ENCODE measurements at places on chromosomes 6 and 20.

GRCh38 chr6:148272597-148272996 lies 70.0 kb upstream of the SASH1 start:
- no peak for DNase-seq

DNA sequence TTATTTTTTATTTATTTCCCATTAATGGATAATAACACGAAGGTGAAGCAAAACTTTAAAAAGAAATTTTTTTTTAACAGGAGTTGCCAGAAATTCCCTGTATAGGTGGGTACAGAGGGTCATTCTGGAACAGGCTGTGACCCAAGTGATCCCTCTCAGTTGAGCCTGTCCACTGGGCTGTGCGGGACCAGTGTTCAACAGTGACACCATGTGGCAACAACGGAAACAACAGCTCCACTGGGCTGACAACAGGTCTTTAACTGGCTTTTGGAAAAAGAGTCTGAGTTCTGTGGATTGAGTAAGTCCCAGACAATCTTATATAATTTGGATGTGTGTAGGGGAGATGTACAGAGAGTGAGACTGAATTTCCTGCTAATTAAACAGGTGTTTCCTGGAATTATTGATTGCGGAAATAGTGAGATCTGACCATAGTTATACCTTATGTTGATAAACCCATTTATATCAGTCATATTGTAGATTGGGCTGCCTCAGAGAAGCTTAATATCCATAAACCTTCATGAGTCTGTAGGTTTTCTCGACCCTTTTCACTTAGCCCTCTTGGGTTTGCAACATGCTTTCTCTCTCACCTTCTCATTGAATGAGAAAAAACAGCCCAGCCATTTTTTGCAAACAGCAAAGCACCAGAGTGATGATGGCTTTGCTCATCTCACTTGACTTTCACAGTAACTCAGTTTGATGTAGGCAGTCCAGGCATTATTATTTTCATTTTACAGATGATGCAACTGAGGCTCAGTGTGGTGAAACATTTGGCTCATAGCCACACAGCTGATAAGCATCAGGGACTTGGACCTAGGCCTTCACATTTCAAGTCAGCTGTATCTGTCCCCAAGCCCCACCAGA lies 17.5 kb downstream of the KIAA1755 start:
- DNase-seq, result peak; percentile 34

- no peak for DNase-seq
These were observed 5.4 kb upstream of the TCF15 start for GRCh38 chr20:615514-615913.

DNA sequence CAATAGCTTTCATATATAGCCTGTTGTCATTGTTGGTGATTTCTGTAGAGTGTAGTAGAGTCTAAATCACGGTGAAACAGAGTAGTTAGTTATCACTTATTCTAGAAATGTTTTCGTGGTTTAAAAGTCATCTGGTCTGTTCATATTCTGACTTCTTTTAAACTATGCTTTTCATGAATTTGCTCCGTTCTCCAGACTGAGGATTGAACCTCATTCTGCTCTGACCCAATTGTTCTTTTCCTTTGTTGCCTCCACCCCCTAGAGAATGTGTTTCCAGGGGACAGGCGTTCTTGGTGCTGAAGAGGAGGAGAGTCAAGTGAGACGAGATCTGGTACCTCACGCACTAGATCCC lies 748 bp upstream of the ZNF292 start:
- no peak for DNase-seq

GRCh38 chr6:69758214-69758613 lies 38.6 kb downstream of the LMBRD1 start:
- no peak for DNase-seq

DNA sequence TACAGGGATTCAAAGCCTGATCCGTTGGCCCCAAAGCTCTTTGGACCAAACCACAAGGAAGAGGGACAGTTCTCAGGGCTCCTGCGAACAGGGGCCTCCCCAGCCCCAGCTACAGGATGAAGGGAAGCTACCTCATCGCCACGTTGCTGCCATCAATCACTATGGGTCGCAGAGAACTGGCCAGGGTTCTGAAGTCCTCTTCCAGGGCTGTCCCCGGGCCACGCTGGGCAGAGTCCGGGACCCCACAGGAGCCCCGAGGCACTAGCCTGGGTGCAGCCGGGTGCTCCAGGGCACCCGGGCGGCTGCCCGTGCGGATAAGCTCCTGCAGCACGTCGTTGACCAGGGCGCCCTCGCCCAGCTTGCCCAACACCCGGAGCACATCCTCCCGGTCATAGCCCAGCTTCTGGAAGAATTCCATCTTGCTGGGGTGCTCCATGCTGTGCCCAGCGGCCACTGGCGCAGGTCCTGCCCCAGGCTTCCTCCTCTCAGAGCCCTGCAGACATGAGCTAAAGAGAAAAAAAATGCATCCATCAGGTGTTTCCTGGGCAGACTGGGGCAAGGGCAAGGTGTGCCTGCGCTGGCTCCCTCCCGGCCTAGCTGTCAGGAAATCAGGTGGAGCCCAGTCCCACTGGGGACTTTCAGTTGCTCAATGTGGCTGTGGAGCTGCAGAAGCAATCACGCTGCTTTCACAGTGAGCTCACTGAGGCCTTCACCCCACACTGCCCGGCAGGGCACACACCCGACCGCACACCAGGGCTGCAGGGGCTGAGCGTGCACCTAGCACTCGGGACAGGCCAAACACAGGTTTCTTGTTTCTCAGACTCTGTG lies 10.5 kb downstream of the ZC3H12D start:
- no peak for DNase-seq

DNA sequence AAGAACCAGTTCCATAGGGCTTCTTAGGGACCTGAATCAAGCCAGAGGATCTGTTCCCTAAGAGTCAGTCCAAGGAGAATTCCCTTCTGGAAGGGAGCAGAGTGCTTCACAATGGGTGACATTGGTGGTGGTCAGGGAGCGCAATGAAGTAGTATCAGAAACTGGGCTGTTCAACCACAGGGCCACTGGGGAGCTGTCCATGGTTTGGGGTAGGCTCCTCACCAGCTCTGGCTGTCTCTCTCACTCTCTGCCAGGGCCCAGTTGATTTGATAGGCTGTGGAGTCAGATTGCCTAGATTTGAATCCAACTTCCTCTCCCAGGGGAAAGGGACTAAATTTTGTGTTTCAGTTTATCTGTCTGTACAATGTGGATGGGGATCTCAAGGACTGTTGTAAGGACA lies 36.7 kb upstream of the CHD6 start:
- DNase-seq, result no peak

DNA sequence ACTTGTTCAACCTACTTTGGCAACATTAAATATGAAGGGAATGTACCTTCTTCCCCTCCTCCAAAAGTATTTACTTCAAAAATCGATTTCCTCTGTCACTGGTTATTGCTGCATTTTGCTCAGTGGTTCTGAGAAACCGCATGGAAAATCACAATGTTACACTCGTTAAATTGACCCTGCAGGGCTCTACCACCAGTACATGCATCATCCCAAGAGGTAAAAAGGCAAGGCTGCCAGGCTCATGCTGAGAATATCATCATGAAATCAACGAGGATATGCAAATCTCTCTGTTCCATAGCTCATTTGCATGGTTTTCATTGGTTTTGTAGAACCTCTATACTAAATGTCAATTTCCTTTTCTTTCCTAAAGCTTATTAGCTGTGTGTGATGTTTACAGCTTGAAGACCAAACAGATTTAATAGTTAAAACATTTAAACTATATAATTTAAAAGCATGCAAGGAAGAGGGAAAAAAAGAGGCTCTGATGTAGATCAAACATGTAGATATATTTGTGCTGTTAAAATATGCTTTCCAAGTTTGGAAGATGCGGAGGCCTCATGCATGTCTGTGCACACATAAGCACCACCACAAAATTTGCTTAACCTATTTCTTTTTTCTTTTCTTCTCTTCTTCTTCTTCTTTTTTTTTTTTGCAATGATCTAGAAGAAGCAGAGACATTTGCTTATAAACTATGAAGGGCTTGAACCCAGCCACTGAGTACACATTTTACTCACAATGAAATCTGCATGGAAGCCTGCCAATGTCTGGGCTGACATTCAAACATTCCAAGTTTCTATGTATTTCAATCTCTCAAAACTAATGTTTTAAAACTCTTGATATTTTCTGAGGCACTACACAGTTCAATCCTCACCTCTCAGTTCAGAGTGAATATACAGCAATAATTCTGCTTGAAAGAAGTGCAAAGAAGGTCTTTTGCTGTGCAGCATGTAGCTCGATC lies 194.0 kb downstream of the GMPR start:
- no peak for DNase-seq

Data from activated CD4-positive, alpha-beta T cell treated with anti-CD3 and anti-CD28 coated beads, Interleukin-2, amount 50 U/mL, for 48 hours (primary cell).